Fibroblast of the conjunctiva (primary cell): ENCODE measurements at places on chromosomes 5 and 9.

GRCh38 chr5:32711681-32712480 lies 760 bp downstream of the NPR3 start:
- no peak for DNase-seq

DNA sequence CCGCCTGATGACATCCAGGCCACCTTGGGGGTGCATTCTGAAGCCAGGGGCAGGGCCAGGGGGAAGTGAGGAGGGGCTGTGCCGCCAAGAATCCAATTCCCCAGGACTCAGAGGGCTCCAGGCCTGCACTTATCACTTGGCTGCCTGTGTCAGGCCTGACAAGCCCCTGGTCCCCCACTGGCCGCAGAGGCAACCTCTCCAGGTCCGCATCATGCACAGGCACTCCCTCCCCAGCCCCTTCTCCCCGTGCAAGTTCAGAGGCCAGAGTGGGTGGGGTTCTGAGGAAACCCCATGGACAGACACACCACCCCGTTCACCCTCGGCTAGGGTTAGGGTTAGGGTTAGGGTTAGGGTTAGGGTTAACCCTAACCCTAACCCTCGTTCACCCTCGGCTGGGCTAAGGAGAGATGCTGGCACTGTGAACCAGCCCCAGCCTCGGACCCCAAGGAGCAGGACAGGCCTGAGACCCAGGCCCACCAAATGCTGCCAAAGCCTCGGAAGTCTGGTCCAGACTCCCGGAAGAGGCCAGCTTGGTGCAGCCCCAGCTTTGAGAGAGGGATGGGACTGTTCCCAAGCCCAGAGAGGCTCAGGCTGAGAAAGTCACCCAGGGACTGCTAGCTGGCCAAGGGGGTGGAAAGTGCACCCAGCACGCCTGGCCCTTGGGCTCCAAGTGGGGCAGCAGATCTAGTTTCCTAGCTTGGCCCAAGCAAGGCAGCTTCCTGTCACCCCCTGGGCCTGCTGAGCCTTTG lies 4.9 kb downstream of the LCN2 start:
- DNase-seq, result no peak

- no peak for DNase-seq
These were observed 232.2 kb downstream of the SYK start for GRCh38 chr9:91033797-91034196.

DNA sequence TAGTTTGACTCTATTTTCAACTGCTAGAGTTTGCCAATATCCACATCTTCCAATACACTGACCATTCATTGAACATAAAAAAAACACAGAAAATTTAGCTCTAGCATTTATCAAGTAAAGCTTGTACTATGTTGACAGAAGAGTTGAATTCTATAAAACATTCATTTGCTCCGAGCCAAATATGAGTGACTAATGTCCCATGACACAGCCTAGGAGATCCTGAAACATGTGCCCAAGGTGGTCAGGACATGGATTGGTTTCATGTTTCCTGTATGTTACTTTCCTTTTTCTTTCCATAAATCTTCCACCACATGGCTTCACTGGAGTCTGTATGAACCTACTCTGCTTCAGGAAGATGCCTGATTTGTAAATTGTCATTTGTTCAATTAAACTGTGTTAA lies 122.4 kb upstream of the PRDM9 start:
- DNase-seq, result no peak

DNA sequence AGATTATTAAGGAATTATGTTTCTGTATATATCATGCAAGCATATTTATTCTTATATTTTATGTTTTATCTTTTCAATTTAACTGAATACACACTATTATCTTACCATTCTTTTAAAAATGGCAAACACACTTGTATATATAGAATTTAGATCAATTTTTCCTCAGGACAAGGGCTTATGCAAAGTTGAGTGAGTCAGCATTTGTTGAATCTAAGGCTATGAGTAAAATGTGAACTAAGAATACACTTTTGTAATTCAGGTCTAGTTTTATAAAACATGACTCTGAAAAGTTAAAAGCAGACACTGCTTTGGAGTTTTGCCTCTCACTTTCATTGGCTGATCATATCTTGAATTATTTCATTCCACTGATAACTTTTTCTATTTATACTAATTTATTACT lies 127.8 kb downstream of the FOCAD start:
- DNase-seq, result peak; percentile 8

DNA sequence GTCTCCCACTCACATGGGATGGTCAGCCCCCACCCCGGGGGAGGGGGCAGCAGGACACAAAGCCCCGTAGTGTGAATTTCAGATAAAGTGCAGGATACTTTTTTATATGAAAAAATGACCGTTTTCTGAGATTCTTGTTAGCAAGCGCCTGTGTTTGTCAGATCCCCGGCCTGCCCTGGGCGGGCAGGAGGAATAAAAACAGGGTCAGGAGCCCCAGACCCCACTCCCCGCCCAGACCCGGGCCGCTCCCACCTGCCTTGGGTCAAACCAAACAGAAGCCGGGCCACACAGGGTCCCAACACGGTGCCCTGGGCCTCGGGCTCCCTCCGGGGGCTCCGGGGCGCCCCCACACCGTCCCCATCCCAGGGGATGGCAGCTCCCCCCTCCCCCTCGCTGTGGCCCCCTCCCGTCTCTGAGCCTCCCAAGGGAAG lies 13.5 kb upstream of the NRARP start:
- no peak for DNase-seq

DNA sequence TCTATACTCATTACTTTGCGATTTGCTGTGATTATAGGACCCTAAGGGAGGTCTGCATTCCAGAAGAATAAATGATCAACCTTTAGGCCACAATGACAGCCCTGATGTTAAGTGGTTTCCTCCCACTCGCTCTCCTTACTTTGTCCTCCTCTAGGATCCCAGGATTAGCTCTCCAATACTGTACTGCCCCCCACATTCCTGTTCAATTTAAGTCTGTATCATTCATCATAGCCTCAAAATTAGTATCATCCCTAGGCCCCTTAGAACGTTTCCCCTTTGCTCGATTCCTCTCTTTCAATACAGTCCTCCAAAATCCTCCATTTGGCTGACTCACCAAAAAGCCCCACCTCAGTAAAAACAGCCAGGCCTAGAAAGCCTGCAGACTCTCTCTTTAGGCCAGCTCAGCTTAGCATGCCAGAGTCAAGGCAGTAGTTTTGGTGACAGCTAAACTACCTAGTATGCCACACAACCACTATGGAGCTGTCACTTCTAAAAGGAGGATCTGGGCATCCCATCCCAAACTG lies 24.4 kb downstream of the RNF145 start:
- no peak for DNase-seq

DNA sequence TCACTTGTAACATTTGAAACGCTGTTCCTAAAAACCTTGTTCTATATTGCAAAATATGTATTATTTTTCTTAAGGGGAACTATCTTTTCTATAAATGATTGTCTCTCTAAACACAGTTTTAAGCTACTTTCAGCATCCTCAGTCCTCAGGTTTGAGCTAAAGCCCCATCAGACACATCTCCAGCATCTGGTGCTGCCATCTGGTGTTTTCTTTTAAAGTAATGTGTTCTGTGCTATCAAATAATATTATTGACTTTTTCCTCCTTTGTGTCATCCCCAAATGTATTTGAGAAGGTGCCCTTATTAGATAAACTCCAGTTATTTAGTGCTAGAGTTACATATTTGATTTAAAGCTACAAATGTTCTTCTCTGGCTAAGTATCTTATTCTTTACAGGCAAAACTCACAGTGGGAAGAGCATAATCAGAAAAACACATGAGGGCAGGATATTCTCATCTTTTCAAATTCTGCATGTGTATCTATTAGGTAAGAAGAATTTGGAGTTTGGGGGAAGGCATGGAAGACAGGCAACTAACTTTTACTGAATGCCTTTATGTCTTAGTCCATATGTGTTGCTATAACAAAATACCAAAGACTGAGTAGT lies 27.5 kb downstream of the ZNF474 start:
- DNase-seq, result no peak

GRCh38 chr9:20070336-20070735 lies 281.5 kb upstream of the SLC24A2 start:
- no peak for DNase-seq

DNA sequence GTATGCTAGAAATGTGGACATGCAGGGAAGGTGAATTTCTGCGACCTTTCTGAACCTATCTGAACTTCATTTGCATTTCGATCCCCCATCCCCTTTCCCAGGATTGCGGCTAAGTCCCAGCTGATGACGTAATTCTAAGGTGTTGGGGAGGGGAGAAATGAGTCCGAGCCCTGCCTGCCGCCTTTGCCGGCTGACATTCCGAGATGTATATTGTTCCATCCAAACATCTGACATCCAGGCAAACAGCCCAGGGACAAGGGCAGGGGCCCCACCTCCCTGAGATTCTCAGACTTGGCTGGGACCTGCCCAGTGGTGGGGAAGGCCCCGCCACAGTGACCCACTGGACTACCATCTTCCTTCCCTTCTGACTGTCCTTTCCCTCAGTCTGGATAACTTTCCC lies 494.6 kb downstream of the ENC1 start:
- DNase-seq, result no peak

DNA sequence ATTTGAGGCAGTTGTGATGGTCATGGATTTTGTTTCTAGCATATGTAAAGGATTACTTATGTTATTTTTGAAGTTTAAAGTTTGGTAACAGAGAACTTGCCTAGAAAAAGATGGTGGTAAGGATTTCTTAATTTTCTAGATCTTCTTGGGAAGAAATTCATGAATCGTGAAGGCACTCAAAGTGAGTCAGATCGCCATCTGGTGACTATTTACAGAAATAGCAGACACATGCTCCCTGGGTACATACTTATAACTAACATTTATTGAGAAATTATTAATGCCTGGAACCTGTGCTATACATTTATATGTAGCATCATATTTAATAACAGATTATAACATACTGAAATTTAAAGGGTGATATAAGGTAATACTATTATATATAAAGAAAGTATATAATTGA lies 299.7 kb downstream of the IZUMO3 start:
- DNase-seq, result no peak

GRCh38 chr9:83238871-83239640 lies 176.1 kb upstream of the RASEF start:
- DNase-seq, result no peak

DNA sequence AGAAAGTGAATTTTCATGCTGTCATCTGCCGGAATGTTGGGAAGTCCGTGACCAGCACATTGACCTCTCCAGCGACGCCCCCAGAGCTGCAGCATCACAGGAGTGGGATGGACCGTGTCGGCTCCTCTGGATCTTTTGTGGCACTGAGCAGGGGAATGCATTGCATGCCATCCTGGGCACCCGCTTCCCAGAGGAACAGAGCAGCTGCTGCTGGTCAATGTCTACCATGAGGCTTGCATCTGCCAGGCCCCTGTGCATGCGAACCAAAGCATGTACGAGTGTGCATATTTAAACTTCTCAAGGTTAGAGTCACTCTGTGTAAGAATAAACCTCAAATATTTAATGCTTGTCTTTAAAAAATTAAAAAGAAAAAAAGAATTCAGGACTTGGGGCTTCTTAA lies 414.8 kb downstream of the GADD45G start:
- DNase-seq, result no peak

- no peak for DNase-seq
These were observed 25.7 kb downstream of the NCS1 start for GRCh38 chr9:130197888-130198287.

GRCh38 chr5:16922430-16922829 lies 13.7 kb downstream of the MYO10 start:
- DNase-seq, result no peak

DNA sequence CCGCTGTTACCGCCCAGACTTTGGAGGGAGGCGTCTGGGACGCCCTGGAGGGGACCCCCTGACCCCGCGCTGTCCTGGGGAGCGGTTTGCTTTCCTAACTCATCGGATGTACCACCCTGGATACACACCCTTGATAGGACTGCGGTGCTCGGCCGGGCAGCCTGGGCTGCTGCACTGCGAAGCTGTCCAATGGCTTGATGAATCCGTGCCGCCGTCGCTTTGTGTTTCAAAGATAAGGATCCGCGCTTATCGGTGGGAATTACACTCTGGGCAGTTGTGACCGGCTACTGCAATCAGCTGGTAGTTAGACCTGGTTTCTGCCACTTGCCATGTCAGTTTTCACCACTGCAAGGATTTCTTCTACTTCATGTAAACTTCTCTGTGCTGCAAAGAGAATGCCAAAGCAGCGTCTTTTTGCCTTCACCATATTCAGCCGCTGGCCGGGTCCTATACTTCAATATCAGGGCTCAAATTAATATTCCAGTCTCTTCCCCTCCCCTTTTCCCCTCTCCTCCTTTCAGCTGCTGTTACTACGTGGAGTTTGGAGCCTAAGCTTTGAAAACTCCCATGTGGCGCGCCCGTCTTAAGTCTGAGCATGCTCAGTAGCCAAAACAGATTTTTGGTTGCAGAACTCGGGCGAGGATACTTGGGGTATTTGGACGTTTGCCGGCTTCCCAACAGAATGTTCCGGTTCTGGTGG lies 727 bp downstream of the SMAD5 start:
- peak; percentile 41 for DNase-seq

DNA sequence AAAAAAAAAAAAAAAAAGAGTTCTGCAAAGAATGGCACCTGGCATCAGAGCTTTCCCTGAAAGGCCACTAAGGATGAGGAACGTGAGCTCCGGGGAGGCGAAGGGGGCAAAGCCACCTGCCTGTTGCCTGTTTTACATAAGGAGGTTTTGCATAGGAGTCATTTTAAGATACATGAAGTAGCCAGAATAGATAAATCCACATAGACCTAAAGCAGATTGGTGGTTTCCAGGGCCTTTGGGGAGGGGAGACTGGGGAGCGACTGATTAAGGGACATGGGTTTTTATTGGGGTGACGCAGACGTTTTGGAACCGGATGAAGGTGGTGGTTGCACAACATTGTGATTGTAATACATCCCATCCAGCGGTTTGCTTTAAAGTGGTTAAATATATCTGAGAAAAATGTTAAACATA lies 7.1 kb downstream of the NEK6 start:
- no peak for DNase-seq

DNA sequence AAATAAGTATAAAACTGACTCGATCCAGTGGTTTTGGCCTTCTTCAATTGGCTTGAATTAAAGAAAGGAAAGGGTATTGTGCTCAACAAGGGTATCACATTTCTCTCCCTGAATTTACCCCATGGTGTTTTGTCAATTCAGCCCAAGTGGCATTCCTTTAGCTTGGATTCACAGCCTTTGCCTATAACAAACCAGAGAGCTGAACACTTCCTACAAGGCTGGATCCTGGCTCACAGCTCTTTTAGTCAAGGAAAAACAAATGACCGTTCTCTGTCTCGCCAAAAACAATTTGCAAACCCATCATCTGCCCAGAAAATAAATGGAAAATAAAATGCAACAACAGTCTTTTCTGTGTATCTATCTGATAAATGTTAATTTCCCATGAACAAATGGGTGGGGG lies 5.7 kb downstream of the ZNF366 start:
- DNase-seq, result no peak

DNA sequence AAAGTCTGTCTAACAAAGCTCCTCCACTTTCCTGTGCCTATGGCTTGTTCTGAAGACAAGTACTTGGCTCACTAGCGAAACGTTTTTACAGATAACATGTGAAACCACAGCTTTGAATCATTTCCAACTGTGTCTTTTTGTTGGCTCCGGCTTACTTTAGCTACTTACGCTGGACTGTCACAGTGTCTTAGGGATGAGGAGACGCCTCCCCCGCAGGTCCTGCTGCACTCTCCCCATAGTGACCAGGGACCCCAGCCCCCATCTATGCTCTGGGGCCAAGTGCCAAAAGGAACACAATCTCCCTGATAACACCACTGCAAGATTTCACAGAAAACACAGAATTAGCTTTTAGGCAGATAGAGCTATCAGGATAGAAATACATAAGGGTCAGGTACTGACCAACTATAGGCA lies 219.1 kb downstream of the ADAMTS6 start:
- DNase-seq, result peak; percentile 68

GRCh38 chr5:1517838-1518237 lies 5.9 kb downstream of the LPCAT1 start:
- no peak for DNase-seq
